ENCODE measurements at places on chromosomes 1 and 21. TPM values are rescaled to one million over a fixed set of nuclear protein-coding genes. Genes with fewer than 3 reads are reported as not detected.

DNA sequence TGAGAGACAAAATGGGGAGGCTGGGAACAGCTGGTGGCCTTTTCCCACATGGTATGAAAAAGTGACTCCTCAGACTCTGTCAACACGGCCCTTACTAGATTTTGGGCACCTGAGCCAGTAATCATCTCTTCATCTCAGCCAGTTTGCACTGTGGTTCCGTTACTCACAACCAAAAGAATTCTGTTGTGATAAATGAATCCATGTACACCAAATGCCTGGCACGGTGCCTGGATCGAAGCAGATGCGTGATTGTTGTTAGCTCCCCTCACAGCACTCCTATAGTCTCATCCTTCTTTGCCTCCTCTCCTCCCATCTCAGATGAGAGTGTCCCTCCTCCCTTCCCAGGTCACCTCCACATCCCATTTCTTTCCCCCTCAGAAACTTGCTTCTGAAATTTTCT lies 57.9 kb upstream of the GJB5 start:
- DNase-seq: no peak

GRCh38 chr21:37862536-37862935 lies 53.7 kb downstream of the KCNJ6 start:
- DNase-seq: no peak

- no peak for DNase-seq
Observed at GRCh38 chr1:15676688-15677661, 7.1 kb upstream of the PLEKHM2 start.

GRCh38 chr1:211381481-211382181 lies 55.0 kb downstream of the TRAF5 start:
- DNase-seq: no peak

Gene OR6K3
- 2.2 TPM for total RNA-seq

Gene S100A7
- total RNA-seq: not detected

Gene MYOG
- total RNA-seq: not detected

Gene LCE2C
- not detected for total RNA-seq

Gene UBE4B
- 39.1 TPM for total RNA-seq

GRCh38 chr1:58886611-58887010 lies 102.8 kb upstream of the JUN start:
- no peak for DNase-seq

DNA sequence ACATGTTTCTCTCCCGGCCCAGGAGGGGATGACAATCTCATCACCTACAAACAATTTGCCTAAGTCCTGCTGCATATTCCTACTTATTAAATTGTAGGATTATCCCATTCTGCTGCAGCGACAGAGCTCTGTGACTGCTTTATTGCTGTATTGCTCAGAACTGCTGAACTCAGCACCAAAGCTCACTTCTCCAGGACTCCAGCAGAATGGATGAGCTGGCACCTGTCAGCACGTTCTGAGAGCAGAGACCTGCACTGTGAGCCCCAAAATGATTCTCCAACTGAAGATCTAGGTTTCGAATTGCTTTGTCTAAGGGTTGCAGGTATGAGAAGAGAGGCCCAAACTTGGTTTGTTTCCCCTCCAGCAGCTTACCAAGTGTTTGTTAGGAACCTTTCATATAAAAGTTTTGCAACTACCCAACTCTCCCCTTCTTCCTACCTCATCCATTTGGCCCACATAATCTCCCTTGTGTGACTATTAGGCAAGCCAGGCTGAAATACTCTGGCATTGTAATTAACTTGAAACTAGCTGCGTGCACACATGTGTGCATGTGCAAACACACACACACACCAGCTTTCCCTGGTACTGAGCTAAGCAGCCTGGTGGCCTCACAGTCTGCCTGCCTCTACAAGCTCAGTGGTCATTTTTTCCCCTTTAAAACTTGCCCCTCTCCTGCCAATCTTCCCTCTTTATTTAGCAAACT lies 161.4 kb upstream of the CAMK1G start:
- no peak for DNase-seq

DNA sequence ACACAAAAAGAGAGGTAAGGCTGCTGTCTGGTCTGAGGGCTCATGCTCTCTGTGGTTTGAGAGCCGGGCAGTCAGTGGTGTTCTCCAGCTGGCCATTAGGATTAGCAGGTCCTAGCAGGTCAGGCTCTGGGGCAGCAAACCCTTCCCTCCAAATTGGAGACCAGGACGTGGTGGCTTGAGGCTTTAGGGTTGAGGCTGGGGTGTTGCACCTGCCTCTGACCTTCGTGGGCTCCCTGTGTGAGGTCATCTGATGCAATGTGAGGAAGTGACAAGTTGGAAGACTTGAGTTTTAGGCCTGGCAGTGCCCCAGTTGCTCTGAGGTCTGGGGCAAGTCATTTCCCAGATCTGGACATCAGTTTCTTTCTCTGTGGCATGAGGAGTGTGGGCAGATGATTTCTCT lies 24.4 kb downstream of the SZRD1 start:
- no peak for DNase-seq

DNA sequence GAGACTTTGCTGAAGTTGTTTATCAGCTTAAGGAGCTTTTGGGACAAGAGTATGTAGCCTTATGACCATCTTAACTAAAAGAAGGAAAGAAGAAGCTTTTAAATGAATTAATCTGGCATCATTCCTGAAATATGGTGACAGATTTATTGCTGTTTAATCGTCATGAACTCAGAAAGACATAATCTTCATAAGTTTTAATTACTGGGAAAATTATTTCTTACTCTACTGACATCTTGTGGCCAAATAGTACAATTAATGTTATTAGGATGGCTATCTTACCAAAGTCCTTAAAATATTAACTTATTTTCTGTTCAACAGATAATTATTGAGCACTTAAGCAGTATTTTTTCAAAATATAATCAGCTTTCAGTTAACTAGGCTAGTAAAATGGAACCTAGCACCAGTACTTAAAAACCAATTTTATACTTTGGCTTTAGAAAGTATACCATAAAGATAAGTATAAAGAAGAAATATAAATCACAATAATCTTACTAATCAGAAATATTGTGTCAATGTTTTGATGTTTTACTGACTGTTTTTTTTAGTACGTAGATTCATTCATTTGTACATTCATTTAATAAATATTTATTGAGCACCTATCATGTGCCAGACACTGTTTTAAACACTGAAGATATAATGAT lies 34.7 kb upstream of the GPR25 start:
- DNase-seq: no peak

DNA sequence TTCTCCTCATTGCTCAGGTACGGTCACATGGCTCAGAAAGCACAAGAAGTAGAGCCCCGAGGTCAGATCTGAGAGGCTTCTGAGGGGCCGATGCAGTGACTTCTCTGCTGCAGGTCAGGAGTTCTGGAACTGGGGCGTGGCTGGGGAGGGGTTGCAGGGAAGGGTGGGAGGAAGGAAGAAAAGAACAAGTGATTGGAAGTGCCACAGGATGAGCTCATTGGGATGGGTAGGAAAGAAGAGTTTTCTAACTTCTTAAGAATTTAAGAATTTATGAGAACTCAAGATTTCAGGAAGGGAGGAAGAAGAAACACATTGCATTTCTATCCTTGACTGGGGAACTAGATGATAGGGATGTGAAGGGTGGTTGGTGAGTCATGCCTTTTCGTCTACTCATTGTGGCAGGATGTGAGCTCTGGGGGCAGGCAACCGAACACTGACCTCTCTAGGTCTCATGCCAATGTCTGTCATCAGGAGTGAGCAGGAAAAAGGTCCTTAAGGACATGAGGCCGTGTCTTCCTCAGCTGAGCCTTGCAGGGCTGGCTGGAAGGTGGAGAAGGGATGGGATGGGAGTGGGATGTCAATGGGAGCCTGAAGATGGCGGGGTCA lies 497 bp downstream of the FCRLB start:
- DNase-seq: no peak

Gene SELE
- total RNA-seq: 0.38 TPM
